Right renal cortex interstitium (tissue), 3 donors: ENCODE measurements at places on chromosomes 3 and 15. TPM values are rescaled to one million over a fixed set of nuclear protein-coding genes. Genes with fewer than 3 reads are reported as not detected.

DNA sequence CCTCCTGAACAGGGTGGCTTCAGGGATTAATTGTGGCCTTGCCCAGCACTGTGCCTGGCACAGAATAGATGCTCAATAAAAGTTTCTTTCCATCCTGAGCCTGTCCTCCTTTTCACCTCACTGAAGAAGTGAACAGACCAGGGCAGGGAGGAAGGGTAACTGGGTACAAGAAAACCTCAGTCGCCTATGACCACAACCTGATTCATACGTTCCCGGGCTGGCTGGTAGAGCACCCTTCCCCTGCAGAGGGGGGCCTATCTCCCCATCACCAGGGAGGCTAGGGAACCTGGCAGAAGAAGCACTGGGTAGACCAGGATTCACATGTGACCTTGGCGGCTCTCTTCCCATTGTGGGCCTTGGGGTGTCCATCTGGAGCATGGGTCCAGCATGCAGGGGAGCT, 27.8 kb upstream of the CACNA2D2 start:
- DNase-seq: no peak

GRIP2 gene
- polyA plus RNA-seq: 0.67 TPM

GOLGA8O gene
- polyA plus RNA-seq: not detected

- no peak for DNase-seq
Measured at GRCh38 chr15:95559875-95560394, 770.6 kb upstream of the NR2F2 start.

HCLS1 gene
- 7.3 TPM for polyA plus RNA-seq

GRCh38 chr3:36738702-36739101, 25.7 kb downstream of the DCLK3 start:
- DNase-seq: no peak

MCF2L2 gene
- polyA plus RNA-seq: 0.71 TPM

SPSB4 gene
- 13.7 TPM for polyA plus RNA-seq

SPTBN5 gene
- 1.5 TPM for polyA plus RNA-seq

GRCh38 chr3:141081141-141081795, 30.1 kb downstream of the SPSB4 start:
- no peak for DNase-seq

- no peak for DNase-seq
Measured at GRCh38 chr15:40990789-40991188, 37.5 kb downstream of the CHAC1 start.

DNA sequence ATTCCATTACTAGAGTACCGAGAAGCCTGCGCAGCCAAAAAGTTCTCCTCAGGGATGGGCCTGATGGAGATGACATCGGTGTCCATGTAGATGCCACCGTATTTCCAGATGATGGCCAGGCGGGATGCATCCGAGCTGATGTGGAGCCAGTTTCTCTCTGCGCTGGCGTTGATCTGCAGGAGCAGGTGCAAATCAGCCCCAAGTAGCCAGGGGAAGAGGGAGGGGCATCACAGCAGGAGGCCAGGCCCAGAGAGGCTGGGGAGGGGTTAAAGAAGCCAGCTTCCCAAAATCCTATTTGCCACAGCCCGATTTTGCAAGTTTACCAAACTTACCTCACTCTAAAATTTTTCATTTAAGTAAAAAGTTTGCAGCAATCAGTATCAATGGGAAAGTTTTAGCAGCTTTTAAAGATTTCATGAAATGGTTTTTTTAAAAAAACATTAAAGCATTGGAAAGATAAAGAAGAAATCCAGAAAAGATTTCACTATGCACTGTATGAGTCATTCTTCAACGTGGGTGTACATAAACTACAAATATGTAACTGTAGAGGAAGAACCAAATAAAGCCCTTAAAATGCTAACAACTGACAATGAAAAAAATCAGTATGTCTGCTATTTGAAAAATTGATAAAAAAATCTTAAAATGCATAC, 7.4 kb downstream of the A4GNT start:
- DNase-seq: no peak

- DNase-seq: no peak
Measured at GRCh38 chr15:36271048-36271447, 308.4 kb upstream of the CDIN1 start.

DNA sequence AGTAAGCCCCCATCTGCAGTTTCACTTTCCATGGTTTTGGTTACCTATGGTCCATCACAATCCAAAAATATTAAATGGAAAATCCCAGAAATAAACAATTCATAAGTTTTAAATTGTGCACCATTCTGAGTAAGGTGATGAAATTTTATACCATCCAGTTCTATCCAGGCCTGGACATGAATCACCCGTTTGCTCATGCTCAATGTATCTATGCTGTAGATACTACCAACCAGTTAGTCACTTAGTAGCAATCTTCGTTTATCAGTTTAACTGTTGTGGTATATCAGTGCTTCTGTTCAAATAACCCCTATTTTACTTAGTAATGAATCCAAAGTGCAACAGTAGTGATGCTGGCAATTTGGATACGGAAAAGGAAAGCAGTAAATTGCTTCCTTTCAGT, 381.9 kb upstream of the AGTR1 start:
- no peak for DNase-seq

CSPG5 gene
- polyA plus RNA-seq: 1.1 TPM

- DNase-seq: no peak
Measured at GRCh38 chr3:105904678-105905284, 36.0 kb upstream of the CBLB start.

GRCh38 chr15:72685925-72686794, at the start of the genes BBS4 and HIGD2B:
Gene BBS4 (plus strand): TSS chr15:72686207. CDS start chr15:72686228, 21 bp downstream.
Gene HIGD2B (minus strand): TSS chr15:72686182. CDS start chr15:72676374, 9,808 bp downstream.
- peak; percentile 86 for DNase-seq

GRCh38 chr3:45923755-45924154, 19.5 kb upstream of the CXCR6 start:
- no peak for DNase-seq

DNA sequence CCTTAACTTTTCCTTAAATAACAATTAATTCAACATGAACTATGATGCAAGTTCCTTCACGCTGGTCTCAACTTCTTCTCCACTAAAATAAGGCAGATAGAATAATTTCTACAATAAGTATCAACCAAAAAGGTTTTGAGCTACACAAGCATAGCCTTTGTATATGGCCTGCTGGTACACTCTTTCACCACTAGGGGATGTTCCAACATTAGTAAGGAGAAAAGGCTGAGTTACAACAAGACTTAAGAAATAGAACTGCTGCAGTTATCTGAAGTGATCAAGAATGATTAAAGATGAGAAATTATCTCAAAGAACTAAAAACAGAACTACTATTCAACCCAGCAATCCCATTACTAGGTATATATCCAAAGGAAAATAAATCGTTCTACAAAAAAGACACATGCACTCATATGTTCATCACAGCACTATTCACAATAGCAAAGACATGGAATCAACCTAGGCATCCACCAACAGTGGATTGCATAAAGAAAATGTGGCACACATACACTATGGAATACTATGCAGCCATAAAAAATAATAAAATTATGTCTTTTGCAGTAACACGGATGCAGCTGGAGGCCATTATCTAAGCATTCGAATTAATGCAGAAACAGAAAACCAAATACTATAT, 14.4 kb downstream of the ATP13A3 start:
- DNase-seq: no peak

GRCh38 chr3:46694520-46694919, 1.0 kb upstream of the ALS2CL start:
- no peak for DNase-seq

SEMA7A gene
- polyA plus RNA-seq: 5.9 TPM

GRCh38 chr3:35739964-35740527, 100.7 kb downstream of the ARPP21 start:
- DNase-seq: no peak

GRCh38 chr3:185250247-185250646, 3.6 kb downstream of the EHHADH start:
- no peak for DNase-seq

DNA sequence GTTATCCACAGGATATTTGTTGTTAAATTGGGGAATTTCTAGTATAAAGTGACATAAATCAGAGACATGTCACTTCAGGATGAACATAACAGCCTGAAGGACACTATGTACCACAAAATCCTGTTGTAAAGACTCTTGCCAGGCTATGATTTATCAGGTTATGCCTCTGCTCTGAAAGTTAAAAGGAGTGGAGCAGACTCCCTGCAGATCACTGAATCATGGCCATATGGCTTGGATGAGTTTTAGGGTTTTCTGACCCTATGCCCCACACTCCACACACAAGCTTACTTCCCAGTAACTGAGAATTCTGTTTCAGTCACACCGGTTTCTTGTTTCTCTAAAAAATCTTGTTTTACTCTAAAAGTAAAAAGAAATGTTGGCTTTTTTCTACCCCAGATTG, 869.4 kb downstream of the NAALADL2 start:
- no peak for DNase-seq

DNA sequence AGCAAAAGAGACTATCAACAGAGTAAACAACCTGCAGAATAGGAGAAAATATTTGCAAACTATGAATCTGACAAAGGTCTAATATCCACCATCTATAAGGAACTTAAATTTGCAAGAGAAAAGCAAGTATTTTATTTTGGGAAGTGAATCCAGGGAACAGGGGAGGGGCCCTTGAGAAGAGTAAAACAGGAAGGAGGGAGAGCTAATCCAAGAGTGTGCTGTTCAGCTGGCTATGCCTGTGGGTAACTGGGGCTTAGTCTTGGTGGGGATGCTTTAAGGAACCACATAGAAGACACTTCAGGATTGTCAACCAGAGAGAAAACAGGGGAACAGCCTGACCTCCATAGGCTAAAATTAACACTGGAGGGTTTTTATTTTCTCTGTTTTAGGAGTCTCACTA, 3.9 kb upstream of the HHLA2 start:
- DNase-seq: no peak

DNA sequence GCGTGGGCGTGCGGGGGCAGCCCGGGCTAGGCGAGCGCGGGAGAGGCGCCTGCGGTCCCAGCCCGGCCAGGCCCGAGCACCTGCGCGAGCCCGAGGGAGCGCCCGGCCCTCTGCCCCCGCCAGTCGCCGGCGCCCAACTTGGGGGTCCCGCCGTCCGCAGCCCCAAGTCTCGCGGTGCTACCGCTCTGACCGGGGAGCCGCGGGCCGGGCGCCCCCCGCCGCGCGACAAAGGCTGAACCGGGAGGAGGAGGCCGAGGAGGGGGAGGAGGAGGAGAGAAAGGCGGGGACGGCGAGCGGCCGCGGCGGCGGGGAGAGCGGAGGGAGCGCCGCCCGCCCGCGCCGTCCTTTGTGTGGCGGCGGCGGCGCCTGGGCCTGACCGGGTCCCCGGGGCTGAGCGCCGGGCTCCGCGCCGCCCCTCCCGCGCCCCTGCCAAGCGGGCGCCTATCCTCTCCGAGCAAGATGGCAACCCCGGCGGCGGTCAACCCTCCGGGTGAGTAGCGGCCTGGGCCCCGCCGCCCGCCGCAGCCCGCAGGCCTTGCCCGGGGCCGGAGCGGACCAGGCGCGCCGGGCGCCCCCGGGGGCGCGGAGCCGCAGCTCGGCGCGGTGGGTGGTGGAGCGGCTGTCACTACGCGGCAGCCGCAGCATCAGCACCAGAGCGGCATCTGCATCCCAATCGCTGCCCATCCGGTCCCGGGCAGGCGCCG, at the start of gene ARNT2:
Gene ARNT2 (plus strand): TSS at position 326 of the 704 bp plus-strand sequence. CDS start 134 bp downstream, at position 460.
- DNase-seq: no peak

- DNase-seq: no peak
Measured at GRCh38 chr3:152266221-152266995, 2.3 kb upstream of the MBNL1 start.

- no peak for DNase-seq
Measured at GRCh38 chr3:23669541-23670255, 136.1 kb upstream of the UBE2E1 start.

GRCh38 chr3:140007911-140008869, 73.2 kb downstream of the CLSTN2 start:
- DNase-seq: no peak

DUOX1 gene
- 1.7 TPM for polyA plus RNA-seq

GRCh38 chr15:31313223-31313622, 13.4 kb upstream of the KLF13 start:
- no peak for DNase-seq

GRCh38 chr15:89074402-89075012, 13.7 kb upstream of the ABHD2 start:
- no peak for DNase-seq

DNA sequence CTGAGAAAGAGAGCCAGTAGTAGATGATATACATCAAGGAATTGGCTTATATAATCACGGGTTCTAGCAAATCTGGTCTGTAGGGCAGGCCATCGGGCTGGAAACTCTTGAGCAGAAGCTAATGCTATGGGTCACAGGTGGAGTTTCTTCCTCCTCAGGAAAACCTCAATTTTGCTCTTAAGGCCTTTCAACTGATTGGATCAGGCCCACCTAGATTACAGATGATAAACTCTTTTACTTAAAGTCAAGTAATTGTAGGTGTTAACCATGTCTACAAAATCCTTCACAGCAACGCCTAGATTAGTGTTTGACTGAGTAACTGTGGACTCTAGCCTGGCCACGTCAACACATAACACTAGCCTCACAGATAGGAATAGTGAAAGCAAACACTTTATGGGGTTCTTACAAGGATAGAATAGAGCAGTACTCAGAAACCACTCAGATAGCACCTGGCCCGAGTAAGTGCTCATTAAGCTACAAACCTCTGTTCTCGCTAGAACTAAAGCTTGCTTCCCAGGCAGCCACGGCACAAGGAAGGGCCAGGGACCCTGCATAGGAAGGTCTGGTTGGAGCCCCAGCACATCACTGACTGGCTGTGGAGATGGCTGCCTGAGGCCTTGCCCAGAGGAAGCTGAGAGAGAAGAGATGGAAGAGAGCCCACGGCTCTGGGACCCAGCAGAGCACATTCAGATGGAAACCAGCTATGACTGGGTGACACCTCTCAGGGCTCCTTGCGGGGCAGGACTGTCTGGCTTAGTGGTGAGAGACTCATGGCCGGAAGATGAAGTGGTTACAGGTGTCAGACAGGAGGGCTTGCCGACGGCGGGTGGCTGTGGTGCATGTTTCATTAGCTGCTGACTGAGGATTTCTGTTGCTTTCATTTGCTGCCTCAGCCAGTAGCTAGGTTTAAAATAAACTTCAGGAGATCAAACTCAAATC, 202.5 kb upstream of the TLE3 start:
- DNase-seq: no peak

GRCh38 chr3:161925749-161926360, 429.2 kb downstream of the OTOL1 start:
- no peak for DNase-seq

- DNase-seq: no peak
Measured at GRCh38 chr3:126181398-126181725, 976 bp upstream of the ALDH1L1 start.

DNA sequence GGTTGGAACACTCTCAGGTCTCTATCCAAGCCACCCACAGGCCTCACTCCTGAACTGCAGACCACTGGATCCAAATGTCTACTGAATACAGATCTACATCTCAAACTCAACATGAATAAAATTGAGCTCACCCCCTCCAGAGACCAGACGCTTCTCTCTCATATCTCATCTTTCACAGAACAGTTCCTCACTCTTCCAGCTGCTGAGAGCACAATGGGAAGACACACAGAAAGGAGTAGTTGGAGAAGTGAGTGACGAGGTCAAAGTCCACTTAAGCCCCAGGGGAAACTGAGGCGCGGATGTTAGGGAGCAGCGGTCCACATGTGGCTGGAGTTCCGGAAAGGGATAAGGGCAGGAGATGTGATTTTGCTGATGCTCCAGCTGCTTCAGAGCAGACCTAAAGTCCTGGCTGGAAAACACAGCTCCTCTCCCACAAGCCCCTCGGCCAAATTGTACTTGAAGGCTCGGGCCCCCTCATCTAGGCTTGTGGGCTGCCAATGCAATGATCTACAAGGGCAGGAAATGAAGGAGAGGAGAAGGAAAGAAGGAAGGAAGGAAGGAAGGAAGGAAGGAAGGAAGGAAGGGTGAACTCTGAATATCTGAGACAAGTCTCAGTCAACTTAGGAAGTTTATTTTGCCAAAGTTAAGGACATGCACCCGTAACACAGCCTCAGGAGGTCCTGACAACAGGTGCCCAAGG, 211.2 kb upstream of the TLE3 start:
- no peak for DNase-seq
